ENCODE measurements at places on chromosomes 13 and 19.

- DNase-seq: no peak
These were observed 14.5 kb downstream of the KLK4 start for GRCh38 chr19:50896591-50897190.

DNA sequence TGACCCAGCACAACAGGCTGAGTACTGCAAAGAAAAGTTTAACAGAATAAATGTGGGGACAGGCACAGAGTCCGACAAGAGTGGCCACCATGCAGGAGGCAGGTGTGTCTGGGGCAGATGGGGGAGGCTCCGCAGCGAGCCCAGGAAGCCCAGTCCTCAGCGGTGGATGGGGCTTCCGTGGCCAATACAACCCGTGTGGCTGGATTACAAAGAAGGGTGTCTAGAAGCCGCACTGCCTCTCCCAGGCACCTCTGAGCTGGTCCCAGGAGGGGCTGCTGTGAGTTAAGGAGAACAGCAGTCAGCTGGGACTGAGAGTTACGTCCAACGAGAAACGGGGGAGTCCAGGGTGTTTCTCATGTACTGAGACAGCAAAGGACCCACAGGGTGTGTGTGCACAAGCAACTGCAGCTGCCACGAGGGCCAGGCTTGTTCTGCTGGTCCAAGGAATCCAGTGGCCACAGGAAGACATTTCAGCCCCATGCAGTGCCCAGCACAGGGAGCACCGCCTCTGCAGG is 70.2 kb downstream of the SPACA7 start:
- no peak for DNase-seq

GRCh38 chr13:32947411-32948276 is 68.6 kb upstream of the KL start:
- DNase-seq: peak; percentile 18

- DNase-seq: peak; percentile 57
These were observed 13.5 kb upstream of the TPM4 start for GRCh38 chr19:16062789-16063188.

DNA sequence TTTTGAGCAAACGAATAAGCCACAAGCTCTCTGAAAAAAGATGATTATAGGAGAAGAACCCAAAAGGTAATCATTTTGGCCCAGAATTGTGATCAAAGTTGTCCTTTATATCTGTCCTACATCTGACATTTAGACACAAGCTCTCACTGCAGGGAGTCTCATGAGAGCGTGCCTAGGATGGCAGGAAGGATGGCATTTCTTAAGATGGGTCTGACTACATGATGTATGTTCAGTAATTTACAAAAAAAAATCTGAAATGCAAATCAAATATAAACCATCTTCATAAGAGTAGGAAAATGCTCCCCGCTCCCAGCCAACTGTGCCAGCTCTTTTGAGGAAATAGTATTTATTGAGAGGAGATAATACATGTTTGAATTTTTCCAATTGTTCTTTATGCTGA is 81.0 kb upstream of the MBNL2 start:
- DNase-seq: no peak

DNA sequence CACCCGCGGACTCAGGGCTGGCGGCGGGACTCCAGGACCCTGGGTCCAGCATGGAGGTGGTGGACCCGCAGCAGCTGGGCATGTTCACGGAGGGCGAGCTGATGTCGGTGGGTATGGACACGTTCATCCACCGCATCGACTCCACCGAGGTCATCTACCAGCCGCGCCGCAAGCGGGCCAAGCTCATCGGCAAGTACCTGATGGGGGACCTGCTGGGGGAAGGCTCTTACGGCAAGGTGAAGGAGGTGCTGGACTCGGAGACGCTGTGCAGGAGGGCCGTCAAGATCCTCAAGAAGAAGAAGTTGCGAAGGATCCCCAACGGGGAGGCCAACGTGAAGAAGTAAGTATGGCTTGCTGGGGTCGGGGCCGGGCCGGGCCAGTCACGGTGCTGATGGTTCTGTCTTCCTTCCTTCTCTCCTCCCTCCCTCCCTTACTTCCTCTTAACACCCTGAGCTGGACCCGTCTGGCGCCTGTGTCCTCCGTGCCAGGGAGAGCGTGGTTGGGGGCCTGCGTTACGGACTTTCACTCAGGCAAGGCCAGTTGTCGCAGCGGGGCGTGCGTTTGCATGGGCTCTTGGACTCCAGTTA is 1.4 kb downstream of the STK11 start:
- DNase-seq: no peak

DNA sequence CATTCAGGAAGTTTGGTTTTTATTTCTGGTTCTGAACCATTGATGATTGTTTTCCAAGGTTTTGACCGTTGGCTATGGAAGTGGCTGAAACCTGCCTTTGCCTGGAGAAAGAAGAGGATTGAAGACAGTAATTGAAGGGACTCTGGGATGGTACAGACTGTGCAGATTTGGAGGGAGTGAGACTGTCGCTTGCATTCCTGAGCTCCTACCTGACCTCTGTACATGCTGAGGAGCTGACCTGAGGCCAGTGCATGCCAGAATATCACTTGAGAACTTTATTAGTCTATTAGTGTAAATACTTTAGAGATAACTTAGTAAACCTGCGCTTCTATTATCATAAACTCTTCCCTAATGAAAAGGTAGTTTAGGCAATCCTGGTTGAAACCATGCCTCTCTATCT is 276.4 kb downstream of the IRS2 start:
- no peak for DNase-seq

GRCh38 chr19:40592170-40592569 is 9.0 kb upstream of the LTBP4 start:
- peak; percentile 44 for DNase-seq

DNA sequence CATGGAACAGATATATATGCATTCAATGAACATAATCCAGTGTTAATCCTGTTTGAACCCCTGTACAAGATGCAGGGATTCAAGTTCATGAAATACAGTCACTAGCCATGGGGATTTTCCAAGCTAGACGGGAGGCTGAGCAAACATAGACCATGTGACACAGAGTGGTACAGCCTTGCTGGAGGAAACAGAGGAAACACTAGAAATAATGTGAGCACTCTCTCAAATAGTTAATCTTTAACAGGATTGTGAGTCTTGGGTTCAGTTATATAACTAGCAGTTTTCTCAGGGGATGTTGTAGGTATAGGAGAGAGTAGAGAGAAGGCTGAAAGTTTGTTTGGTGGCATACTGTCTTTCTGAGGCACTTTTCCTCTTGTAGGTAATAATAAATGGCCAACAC is 13.9 kb upstream of the LGALS16 start:
- no peak for DNase-seq

- DNase-seq: no peak
These were observed 5.8 kb downstream of the YIPF2 start for GRCh38 chr19:10922638-10923014.

Measured in neural progenitor cell (in vitro differentiated cells).